ENCODE measurements at places on chromosomes 3 and 15.

GRCh38 chr3:14565868-14566588 lies 25.9 kb upstream of the GRIP2 start:
- no peak for DNase-seq

DNA sequence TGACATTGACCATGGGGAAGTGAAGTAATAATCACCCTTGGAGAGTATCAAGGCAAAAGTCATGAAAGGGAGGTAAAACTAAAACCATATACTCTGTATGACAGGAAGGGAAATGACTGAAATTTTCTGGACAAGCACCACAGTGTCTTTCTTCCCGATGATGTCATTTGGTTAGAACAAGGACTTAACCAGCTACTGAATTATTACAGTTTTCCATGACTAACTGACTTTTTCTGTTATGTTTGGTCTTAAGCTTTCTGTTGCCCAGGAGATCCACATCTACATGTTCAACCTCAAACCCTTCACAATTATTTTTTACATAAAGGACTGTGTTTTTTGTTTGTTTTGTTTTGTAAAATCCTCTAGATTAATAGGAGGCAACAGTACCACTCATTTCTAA lies 191.9 kb upstream of the IL12A start:
- no peak for DNase-seq

DNA sequence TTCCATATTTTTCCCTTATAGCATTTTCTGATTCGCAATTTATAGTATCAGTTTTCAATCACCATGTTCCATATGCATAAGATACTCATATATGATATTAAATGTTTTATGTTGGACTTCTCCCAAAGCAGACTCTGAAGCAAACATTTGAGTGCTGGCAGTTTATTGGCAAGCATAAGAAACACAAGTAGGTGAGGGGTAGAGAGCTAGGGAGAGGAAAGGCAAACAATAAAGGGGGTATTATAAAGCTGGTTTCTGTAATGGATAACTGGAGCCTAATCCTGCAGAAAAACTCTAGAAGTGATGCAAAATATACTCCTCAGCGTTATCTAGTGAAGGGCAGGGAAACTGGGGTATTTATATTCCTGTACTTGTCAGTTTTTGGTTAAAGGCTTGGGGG lies 491.5 kb upstream of the TGFBR2 start:
- no peak for DNase-seq

DNA sequence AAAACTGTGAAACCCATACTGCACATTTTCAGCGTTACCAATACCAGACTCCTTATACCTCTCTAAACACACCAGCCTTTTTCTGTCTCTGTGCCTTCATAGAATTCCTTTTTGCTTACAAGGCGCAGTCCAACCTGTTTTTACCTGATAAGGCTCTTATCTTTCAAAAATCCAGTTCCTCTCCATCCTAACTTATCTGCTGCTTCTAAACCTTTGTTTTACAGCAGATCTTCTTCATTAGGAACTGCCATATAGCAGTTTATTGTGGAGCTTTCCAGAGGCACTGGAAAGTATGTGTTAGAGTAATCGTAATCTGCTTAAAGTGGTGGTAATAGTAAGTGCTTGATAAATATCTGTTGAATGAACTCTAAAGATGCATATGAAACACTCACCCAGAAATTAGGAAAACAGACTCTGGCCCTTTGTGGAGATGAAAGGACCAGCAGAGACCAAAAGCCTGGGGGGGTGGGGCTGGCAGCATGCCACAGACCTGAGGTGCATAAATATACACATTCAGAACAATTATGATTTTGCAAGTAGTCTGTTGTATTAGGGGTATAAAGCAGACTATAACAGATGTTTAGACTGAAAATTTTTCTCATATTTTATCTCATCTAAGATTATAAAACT lies 29.3 kb downstream of the PPP2R3A start:
- DNase-seq = no peak

DNA sequence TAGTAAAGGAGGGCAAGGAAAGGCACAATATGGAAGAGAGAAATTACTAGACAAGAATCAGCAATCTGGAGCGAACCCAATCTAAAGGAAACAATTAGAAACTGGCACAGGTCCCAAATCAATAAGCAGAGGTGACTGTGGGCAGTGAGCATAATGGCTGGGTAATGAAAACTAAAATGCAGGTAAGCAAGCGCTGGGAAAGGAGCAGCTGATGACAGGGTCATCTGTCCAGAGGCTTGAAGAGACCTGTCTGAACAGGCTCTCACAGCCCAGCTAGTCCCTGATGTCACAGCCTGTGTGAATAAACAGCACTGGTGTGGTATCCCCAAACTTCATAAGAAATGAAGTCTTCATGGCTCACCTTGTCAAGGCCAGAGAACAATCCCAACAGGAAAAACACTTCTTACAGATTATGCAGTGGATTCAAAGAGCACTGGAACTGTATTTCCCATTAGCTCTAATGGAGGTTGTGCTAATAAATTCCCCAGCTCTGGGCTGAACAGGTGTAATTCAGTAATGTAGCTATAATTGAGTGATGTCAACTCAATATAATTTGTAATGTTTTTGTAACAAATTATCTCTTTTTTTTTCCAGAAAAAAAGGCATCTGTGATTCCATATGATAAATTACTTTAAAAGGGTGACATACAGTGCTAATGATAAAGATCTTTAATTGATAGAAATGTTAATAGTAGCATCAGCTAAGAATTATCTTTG lies 197.3 kb downstream of the FHIT start:
- no peak for DNase-seq

- no peak for DNase-seq
These were observed at the start of gene TM4SF1 for GRCh38 chr3:149377408-149378364. TM4SF1 (minus strand) TSS chr3:149377649; CDS start chr3:149377547, 102 bp downstream.

GRCh38 chr15:83283138-83283812 lies 1.2 kb downstream of the BNC1 start:
- DNase-seq = peak; percentile 70

DNA sequence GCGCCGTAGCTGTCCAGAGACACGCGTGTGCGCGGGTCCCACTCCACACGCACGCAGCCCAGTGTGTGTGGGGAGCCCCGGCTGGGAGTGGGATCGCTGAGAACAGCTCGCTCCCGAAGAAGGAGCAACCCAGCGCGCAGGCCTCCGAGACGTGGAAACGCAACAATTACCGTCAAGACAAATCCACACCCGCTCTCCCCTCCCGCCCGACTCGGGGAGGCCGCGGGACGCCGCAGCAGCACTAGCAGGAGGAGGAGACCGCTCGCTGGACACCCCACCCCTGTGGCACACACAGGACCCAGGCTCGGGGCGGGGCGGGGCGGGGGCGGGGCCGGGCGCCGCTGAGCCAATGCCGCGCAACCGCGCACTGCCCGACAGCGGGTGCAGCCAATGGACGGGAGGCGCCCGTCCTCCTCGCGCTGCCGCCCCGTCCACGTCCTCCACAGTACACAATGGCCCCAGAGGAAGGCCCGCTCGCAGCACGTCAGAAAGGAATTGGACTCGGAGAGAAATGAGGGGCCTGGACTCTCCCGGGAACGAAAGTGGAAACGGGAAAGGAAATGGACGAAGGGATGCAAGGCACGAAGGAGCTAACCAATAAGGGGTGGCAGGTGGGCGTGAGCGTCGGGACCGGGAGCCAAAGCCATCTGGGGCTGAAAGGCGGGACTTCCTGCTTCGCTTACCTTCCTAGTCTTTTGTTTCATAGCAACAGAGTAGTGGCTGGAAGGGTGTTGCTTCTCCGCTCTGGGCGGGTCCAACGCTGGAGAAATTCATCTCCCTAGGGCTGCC lies at the start of gene CBLB:
Gene CBLB (minus strand): TSS at position 271 of the 789 bp plus-strand sequence. CDS start 1,435 bp downstream, outside the sequence.
- DNase-seq = peak; percentile 95

DNA sequence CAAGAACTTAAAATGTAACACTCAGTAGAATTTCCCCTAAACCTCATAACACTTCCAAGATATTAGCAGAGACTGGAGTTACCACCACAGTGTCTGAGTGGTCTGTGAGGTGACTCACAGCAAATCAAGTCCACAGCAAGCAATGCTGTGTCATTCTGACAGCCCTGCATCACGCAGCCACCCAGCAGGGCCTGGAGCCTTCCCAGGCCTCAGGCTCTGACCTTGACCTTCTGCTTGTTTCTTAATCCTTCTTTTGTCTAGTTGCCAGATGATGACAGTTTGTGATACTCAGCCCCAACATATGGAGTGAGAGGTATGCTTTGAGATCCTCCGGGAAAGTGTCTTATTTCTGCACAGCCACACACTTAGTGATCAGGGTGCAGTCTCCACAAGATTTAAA lies 82.5 kb downstream of the TOP2B start:
- no peak for DNase-seq

DNA sequence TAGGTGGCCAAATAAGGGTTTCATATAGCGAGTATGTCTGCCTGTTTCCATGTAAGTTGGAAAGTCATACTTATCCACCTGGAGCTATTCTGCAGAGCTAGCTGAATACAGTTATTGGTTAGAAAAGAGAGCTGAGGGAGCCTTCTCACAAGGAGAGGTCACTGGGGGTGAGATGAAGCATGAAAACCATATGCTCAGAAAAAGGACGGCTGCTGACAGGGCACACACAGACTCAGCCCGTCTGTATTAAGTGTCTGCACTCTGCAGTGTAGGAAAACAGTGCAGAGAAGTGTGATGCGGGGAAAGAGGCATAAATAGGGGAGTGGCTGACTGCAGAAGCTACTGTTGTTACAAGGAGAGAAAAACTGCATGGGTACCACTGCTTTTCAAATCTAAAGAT lies 58.2 kb downstream of the C3orf70 start:
- no peak for DNase-seq

DNA sequence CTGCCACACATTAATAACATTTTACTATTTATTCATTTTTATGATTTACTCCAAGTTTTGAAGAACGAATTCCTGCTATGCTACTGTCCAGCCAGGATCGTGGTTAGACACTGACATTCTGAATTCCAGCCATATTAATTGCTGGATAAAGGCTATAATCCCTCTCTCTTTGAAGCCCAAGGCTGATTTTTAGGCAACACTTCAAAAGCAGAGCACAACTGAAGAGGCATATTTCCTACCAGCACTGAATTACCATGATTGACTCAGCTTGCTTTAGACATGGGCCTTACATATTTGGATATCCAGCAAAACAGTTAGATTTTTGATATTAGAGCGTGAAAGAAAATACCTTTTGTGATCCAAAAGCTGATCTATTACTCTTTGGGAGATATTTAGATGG lies 205.0 kb downstream of the ZIC1 start:
- no peak for DNase-seq

DNA sequence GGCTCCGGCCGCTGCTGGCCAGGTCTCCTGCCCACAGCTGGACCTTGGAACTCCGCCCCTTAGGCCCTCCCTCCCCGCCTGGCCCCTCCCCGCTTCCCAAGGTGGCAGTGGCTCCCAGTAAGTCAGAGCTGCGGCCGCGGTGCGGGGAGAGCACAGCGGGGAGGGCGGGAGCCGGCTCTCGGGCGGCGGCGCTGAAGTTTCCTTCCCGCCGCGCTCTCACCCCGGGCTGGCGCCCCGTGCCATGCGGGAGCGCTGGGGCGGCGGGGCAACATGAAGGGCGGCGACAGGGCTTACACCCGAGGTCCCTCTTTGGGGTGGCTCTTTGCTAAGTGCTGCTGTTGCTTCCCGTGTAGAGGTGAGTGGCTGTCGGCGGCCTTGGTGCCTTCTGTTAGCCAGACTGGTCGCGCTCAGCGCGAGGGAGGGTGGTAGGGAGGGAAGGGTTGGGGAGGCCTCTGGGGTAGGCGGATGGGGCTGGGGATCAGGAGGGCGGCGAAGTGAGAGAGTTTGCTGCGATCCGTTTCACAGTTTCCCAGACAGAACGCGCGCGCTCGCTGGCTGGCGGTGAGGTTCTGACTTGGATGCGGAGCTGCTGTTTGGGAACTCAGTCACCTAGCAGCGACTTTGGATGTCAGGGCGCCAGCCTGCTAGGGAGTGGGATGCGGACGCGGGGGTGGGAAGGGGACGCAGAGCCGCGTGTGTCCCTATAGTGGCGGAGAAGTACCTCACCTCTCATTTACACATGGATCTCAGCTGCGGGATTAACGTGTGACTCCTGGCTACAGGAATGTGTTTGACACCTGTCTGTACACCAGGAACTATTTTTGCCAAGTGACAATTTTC lies 145.5 kb upstream of the UMPS start:
- DNase-seq = peak; percentile 88

- DNase-seq = no peak
These were observed 80.7 kb downstream of the FMN1 start for GRCh38 chr15:33113666-33114373.

GRCh38 chr3:144523396-144523795 lies 551.8 kb downstream of the DIPK2A start:
- no peak for DNase-seq

GRCh38 chr3:136396916-136397315 lies 146.8 kb downstream of the PCCB start:
- no peak for DNase-seq

DNA sequence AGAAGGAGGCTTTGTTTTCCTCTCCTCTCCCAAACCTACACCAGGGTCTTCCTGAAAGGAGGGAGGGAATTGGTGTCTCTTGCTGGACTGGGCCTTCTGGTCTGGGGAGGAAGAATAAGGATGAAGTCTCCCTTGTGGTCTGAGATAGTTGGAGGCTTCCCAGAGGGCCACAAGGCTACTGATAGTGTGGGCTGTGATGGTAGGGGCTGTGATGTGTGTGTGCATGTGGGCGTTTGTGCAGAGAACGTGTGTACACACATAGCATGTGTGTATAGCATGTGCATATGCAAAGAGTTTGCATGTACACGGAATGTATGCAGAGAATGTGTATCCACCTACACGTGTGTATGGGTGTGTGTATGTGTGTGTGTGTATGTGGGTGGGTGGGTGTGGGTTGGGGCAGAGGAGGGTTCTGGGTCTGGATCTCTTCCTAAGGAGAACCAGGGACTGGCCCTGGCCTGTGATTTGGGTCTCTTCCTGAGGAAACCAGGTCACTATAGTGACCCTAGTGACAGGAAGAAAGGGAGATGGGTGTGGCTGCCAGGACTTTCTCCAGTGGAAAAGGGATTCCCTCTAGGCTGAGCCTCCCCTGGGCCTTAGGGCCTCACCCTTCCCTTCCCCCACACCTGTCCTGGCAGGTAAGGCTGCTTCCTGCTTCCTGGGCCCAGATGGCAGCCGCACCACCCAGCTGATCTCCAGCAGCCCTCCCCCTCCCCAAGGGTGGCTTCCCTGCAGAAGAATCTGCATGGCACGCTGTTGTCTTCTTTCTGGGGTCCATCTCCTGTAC lies 1.7 kb downstream of the FLNB start:
- no peak for DNase-seq

- no peak for DNase-seq
These were observed 38.4 kb downstream of the LIMD1 start for GRCh38 chr3:45632956-45633355.

DNA sequence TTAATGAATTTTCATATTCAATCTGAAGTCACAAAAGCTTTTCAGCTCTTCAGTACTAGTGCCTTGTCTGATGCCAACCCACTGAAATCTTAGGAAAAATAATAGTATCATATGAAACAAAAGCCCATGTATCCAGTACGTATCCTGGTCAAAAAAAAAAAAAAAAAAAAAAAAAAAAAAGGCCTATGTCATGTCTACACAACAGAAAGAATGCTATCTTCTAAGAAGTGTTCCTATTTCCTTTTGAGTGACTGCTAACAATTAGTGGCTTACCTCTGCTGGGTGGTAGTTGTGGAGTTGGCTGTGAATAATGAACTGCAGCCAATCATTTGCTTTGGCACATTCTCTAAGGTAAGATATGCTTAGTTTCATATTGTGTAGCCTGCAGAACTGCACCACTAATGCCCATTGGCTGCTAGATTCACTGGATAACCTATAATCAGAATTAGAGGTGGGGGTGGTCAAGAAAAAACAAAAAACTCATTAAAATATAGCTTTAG lies 59.6 kb downstream of the EIF3J start:
- no peak for DNase-seq

Data from ecto neural progenitor cell (in vitro differentiated cells).